T-helper 1 cell treated with Interleukin-12 subunit alpha and Interleukin-12 subunit beta and Interleukin-4 antibody, amounts not matched to agents 30 ng/mL and 1 ng/mL, for 36 hours (primary cell): ENCODE measurements at places on chromosomes 16 and 17. TPM values are rescaled to one million over a fixed set of nuclear protein-coding genes. Genes with fewer than 3 reads are reported as not detected.

NLE1 gene
- total RNA-seq = 19.2 and 20.2 TPM in 2 replicates

CDH11 gene
- not detected in 2 replicates for total RNA-seq

DPEP2 gene
- 14.4 and 16.1 TPM in 2 replicates for total RNA-seq

KRT16 gene
- not detected in 2 replicates for total RNA-seq

TMEM95 gene
- total RNA-seq = 0.17 TPM in 1 of 2 replicates, not detected in the other

GPR142 gene
- not detected in 2 replicates for total RNA-seq

TSPAN10 gene
- 0.37 and 0.47 TPM in 2 replicates for total RNA-seq

CACNG1 gene
- total RNA-seq = not detected in 2 replicates
